Tibial nerve (tissue), 4 donors: ENCODE measurements at places on chromosomes 11 and 22. TPM values are rescaled to one million over a fixed set of nuclear protein-coding genes. Genes with fewer than 3 reads are reported as not detected.
A peak's percentile ranks its signal among the peaks of the same experiment; 100 is the strongest.

DNA sequence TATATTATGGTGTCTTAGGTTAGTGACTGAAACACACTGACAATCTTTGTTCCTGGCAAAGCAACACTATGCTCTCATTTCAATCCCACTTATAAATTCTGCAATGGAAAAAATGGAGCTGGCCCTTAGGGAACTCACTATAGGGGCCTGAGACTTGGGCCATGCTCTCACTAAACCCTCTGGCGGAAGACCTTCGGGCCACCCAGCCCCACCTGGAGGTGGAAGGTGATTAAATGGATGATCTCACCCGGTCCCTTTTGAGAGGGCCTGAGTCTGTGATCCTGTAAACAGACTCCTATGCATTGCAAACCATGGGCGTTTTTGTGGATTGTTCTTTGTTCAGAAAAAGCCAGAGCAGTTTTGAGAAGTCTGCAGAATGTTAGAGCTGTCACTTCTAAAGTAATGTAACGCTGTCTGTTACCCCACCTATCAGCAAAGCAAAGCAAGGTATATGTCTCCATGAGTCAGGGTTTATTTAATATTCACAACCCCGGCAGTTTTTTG is 17.0 kb upstream of the CDON start:
- DNase-seq, result no peak

DNA sequence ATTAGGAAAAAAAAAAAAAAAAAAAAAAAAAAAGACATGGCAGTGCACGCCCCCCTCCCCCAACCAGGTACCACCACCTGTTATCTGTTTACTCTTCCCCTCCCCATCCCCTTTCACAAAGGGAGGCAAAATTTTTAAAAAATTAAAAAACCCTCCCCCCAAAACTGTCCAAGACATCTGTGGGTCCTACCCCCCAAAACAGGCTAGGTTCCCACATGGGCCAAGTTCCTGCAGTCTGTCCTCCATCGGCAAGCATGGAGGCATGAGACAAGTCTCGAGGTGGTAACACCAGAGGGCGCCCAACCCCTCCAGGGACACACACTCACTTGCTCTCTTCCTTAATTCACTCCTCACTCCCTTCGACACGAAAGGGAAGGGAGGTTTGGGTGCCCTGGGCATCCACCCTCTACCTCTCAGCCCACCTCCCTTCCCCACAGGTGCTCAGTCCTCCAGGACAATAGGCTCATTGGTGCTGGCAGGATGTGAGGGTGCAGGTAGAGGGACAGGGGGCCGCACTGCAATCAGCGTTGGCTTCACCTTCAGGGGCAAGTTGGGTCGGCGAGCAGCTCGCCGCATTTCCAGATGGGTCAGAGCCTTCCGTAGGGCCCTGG is 2.2 kb upstream of the TUT1 start:
- peak; percentile 71 for DNase-seq

- DNase-seq, result no peak
Measured at GRCh38 chr22:19674129-19674928, 40.0 kb upstream of the SEPTIN5 start.

DNA sequence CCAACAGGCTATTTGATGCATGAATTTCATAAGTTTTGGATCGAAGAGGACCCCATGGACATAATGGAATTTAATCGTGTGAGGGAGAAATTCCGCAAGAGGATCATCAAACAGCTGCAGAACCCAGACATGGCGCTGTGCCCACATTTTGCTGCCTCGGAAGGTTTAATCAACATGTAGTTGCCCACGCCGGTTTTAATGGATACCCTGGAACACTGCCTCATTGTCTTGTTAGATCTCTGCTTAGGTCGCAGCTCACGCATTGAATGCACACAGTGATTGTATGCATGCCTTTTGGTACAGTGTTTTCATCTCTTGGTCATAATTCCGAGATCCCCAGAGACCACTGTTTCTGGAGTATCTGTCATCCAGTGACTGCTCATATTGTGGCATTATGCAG is 46.8 kb downstream of the SLN start:
- no peak for DNase-seq

GRCh38 chr11:11173316-11174025 is 179.6 kb downstream of the CSNK2A3 start:
- no peak for DNase-seq

DNA sequence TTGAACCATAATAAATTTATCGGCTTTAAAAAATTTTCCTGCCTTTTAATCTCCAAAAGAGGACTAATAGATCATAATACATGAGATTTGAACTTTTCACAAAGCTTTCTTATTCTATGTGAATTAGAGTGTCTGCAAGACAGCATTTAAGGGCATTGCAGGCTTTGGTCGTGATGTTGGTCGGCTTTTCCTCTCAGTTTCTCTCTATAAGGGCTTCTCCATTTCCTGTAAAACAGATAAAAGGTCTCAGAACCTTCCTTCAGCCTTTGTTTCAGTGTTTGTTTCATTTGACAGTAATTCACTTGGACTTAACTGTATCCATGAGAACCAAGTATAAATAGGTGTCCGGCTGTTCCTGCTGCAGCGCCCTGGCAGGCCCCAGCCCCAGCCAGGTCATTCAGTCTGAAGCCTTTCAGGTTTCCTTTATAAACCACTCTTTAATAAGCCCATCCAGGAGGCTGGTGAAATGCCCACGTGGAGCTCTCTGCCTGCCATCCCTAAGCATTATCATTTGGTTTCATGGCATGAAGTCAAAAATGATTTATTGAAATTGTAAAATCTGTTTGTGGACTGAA is 37.2 kb upstream of the ADSL start:
- no peak for DNase-seq

DNA sequence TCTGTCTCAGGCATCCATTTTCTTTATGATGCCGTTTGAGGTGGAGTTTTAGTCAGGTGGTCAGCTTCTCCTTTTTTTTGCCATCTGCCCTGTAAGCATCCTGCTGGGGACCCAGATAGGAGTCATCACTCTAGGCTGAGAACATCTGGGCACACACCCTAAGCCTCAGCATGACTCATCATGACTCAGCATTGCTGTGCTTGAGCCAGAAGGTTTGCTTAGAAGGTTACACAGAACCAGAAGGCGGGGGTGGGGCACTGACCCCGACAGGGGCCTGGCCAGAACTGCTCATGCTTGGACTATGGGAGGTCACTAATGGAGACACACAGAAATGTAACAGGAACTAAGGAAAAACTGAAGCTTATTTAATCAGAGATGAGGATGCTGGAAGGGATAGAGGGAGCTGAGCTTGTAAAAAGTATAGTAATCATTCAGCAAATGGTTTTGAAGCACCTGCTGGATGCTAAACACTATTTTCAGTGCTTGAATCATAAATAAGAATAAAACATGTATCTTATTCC is 10.9 kb upstream of the HBE1 start:
- DNase-seq, result no peak

DNA sequence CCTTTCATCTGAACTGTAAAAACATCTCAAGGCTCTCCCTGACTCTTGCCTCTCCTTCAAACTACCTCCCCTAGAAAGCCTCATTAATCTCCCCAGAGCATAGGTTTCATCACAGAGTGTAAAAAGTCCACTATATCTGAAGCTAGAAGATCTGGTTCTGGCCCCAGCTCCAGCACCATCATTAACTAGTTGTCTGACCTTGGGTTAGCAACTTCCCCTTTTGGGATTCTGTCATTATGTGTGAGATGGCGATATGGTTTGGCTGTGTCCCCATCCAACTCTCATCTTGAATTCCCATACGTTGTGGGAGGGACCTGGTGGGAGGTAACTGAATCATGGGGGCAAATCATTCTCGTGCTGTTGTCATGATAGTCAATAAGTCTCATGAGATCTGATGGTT is 97.3 kb downstream of the KCNC1 start:
- no peak for DNase-seq

The CREB3L1 gene
- total RNA-seq, result 6.9 TPM

The CBLIF gene
- not detected for total RNA-seq

The CAPN5 gene
- total RNA-seq, result 24.5 TPM

The CASP12 gene
- total RNA-seq, result 2.3 TPM

The MS4A3 gene
- not detected for total RNA-seq
